Hematopoietic multipotent progenitor cell treated with erythropoietin and hydrocortisone succinate and interleukin-3 and kit ligand, for 15 days (in vitro differentiated cells): ENCODE measurements at places on chromosomes 5 and 9.

- DNase-seq, result no peak
Observed at GRCh38 chr9:34578241-34579103, 11.1 kb downstream of the CNTFR start.

- DNase-seq, result no peak
Observed at GRCh38 chr5:54002779-54003178, 307.6 kb downstream of the ARL15 start.

DNA sequence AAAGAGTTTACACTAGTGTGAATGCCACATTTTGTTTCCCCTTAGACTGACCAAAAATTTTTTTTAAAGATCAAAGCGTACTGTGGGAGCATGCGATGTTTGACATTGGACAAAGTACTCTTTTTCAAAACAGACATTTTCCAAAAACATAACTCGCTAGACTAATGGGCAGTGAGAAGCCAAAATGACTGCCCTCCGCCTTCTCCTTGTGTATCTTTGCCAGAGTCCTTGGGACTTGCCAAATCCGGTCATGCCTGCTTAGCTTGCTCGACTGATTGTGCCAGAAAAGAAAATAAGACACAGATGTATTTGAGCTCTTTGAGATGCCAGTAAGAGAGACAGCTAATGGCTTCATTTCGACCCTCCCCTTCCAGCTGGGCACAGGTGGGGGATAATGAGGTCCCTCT is 157.5 kb downstream of the MAPKAP1 start:
- DNase-seq, result no peak

DNA sequence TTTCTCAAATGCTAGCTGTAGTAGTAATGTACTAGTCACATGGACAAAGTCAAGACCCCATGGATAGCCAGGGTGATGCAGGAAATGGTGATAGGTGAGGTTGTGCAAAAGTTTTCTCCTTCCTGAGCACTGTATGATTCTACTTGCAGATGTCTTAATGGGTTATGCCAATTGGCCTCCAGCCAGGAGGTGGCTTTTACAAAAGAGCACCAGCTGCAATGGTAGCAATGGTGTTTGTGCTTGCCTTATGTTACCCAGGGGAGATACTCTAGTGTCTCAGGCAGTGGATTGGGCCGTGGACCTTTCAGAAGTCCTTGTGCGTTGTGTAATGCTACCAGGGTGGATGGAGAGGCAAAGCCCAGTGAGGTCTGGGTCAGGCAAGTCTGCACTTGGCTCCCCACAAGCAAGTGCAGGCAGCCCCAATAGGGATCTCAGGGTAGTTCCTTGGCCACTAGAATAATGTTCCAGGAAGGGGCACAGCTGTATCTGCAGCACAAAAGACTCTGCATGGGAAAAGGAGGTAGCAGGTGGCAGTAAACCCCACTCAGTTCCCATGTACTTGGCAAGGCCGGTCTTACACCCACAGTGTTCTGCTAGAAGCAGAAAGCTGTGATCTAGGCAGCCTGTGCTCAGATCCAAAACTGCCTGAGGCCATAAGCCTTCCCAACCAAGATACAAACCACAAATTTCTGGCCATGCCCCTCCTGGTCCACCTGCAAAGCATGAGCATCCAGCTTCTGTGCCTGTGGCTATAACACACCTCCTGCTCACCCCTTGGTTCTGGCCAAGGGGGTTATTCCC is 46.4 kb upstream of the EDIL3 start:
- DNase-seq, result no peak

DNA sequence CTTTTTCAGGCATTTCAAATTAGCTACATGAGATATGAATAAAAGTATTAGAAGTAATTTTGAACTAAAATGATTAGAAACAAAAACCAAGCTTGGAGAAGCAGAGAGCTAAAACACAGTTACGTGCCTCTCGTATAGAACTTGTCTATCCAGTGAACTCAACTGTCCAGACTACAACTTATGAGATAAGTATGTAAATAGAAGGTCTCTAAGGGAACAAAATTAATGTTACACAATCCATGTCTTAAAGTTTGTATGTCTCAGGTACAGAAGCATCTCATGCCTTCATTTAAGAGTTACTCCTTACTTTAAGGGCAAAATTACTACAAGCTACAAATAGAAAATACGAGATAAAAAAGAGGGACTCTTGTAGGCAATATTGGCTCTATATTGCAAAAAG is 316.8 kb downstream of the CETN3 start:
- no peak for DNase-seq

DNA sequence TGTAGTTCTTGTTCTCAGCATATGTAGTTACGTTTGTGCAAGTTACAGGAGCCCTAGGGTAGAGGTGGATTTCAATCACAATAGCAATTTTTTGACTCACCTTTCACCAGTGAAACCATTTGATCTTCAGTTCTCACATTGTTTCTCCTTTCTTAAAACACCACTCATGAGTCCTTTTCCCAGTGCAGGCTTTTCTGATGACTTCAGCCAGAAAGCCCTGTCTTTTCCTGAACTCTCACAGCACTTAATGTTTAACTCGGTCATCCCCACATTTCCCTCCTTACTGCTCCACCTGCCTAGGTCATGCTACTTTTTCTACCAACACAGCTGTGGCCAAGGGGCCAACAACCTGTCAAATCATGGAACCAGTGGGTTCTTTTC is 37.9 kb downstream of the ARHGEF28 start:
- DNase-seq, result no peak

GRCh38 chr5:675111-675870 is 17.9 kb downstream of the TPPP start:
- no peak for DNase-seq

DNA sequence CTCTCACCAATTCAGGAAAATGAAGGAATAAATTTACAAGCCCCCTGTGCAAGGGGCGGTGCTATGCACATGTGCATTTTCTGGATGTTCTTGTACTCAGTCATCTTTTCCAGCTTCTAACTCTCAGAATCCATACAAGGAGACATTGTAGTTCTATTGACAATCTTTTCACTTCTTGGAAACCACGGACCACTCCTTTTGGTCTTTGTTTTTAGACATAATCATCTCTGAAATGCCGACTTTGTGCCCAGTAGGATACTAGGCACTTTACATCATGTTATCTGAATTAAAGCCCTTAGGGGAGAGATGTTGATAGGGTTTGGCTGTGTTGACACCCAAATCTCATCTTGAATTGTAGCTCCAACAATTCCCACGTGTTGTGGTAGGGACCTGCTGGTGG is 322.6 kb upstream of the WWC1 start:
- no peak for DNase-seq

DNA sequence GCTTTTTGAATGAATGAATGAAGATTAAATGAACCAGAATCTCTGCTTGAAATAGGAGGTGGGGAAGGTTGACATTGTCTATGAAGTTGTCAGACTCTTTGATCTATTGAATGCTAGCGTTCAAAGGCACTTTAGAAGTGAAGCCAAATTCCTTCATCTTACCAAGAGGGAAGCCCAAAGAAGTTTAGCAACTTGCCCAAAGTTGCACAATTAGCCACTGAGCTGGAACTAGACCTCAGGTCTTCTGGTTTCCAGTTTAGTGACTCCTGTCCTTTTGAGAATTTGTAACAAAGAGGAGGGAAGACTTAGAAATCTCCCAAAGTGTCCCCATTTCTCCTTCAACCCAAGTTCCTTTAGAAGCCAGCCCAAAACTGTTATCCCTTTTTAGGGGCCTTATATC is 20.7 kb upstream of the SLC1A3 start:
- no peak for DNase-seq

DNA sequence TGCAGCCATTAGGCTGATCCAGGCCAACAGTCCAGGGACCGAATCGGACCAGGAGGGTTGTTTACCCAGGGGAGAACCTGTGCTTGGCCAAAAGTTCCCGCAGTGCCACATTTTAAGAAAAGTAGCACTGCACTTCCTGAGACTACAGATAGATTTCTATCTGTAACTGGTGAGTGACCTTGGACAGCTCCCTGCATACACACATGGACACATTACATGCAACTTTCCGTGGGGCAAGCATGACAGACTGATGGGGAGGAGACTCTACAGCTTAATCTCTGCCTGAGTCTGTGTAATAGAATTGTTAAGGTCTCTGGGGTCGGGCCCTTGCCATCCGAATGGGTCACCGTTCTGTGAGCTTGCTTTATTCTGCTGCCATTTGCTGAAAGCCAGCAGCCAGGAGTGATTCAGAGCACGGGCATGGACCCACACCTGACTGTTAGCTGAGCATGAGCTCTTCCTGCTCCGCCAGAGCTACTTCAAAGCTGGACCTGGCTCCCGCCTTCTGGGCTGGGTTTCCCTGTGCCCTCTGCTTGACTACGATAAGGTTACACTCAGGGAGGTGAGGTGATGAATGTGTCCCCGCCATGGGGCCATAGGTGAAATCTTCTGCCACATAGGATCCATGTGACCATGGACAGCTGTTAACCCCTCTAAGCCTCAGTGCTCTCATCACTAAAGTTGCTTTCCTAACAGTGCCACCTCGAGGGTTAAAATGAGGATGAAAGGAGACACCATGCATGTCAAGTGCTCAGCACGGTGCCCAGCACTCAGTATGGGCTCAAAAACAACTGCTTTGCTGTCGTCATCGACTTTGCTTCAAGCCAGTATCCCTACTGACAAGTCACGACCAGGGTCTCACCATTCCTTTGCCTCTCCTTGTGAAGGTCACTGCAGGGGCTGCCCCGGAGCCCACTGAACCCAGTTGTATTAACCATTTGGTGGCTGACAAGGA is 200.0 kb downstream of the MELK start:
- no peak for DNase-seq

- no peak for DNase-seq
Observed at GRCh38 chr9:87531370-87532295, 34.0 kb downstream of the DAPK1 start.

- no peak for DNase-seq
Observed at GRCh38 chr9:94872891-94873511, 146.5 kb downstream of the AOPEP start.

GRCh38 chr9:123691765-123692303 is 238.1 kb downstream of the DENND1A start:
- no peak for DNase-seq

GRCh38 chr9:75139201-75139600 is 50.9 kb downstream of the OSTF1 start:
- no peak for DNase-seq

GRCh38 chr5:94260096-94260495 is 358.3 kb downstream of the KIAA0825 start:
- DNase-seq, result no peak

- no peak for DNase-seq
Observed at GRCh38 chr5:119338326-119338946, 17.4 kb upstream of the TNFAIP8 start.

DNA sequence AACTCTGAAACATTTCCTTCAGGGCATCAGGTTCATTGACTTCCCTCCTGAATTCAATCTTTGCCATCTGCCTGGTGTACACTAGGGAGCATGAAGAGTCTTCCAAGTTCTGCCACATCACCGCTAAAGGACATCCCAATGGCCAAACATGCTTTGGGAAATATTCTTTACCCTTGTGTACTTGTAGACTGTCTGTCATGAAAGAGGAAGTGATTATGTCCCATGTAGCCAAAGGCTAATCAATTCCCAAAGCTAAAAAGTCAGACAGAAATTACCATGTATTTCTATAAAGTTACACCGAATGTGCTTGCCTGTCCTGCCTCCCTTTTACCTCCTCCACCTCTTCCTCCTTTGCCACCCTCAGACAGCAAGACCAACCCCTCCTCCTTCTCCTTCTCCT is 28.9 kb upstream of the RECK start:
- no peak for DNase-seq

- no peak for DNase-seq
Observed at GRCh38 chr5:33317271-33317670, 123.5 kb upstream of the TARS1 start.

DNA sequence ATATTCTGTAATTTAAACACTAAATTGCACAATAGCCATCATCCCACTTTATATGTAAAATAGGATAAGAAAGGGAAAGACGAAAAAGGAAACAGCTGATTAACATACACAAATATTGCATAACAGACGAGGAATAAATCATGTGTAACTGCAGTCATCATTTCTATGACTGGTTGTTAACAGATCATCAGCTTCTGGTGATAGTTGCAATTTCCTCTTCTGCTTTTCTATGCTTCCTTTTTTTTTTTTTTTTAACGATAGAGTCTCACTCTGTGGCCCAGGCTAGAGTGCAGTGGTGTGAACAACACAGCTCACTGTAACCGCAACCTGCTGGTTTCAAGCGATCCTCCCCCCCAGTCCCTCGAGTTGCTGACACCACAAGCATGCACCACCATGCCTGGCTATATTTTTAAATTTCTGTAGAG is 22.5 kb upstream of the JAKMIP2 start:
- DNase-seq, result no peak

DNA sequence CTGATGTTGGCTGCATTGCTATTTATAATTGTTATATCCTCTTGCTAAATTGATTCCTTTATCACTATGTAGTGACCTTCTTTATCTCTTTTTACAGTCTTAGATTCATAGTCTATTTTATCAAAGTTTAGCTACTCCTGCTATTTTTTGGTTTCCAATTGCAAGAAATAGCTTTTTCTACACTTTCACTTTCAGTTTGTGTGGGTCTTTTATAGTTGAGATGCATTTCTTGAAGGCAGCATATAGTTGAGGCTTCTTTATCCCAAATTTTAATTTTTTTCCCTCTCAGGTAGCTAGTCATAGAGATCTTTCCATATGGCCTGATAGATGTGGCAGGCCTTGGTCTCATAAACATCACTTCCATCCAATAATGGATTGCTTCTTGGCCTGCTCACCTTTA is 228.5 kb downstream of the COMMD10 start:
- no peak for DNase-seq

GRCh38 chr5:54275361-54275760 is 35.0 kb downstream of the ARL15 start:
- no peak for DNase-seq

DNA sequence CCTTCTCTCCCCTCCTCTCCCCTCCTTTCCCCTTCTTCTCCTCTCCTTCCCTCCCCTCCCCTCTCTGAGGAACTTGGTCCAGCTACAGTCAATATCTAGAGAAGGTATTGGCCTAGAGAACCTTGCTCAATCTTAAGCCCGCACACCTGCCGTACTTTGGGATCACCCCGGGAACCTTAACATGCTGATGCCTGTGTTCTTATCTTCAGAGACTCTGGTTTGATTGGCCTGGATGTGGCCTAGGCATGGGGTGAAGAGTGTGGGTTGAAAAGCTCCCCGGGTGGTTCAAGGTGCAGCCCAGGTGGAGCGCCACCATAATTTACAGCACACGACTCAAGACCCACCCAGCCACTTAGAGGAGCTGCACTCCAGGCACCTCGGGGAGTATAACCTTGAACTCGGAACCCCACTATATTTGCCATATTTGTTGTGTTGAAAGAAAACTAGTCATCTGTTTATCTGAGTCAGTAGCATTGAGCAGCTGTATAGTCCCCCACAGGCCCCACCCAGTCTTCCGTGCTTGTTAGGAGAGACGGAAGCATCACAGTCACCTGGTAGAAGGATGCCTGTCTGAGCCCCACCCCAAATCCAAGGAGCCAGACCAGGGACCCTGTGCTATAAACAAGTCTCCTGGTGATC is 14.4 kb upstream of the PHF19 start:
- no peak for DNase-seq

DNA sequence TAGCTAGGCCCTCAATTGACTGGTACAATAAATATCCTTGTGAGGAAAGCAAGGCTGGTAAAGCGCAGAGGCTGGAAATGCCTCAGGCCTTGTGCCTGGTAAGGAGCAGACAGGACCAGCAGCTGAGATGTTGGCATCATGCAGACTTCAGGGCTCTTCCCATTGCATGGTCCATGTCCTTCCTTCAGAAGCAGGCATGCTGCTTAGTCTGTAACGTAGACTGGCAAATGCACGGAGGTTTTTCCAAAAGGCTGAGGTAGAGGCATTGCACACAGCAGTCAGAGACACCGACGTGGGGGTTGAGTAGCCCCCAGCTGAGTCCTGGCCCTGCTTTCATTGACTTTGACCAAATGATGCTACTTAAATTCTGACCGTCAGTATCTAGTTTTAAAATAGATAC is 87.1 kb downstream of the ADRB2 start:
- DNase-seq, result no peak

GRCh38 chr5:117054911-117055310 is 480.3 kb upstream of the SEMA6A start:
- no peak for DNase-seq
